ENCODE measurements at places on chromosomes 1 and 21. TPM values are rescaled to one million over a fixed set of nuclear protein-coding genes. Genes with fewer than 3 reads are reported as not detected.

The IFI44 gene
- total RNA-seq = 9.0 TPM

The LEPROT gene
- total RNA-seq = 33.5 TPM

The TEDDM1 gene
- total RNA-seq = not detected

The AMY1C gene
- total RNA-seq = not detected

The DIRAS3 gene
- not detected for total RNA-seq

The WDR64 gene
- 0.70 TPM for total RNA-seq

The HLX gene
- total RNA-seq = 6.6 TPM

The REN gene
- total RNA-seq = 0.05 TPM

The FLVCR1 gene
- total RNA-seq = 3.8 TPM

The KRTAP10-10 gene
- total RNA-seq = not detected

The LCE1F gene
- total RNA-seq = not detected

The TAS1R1 gene
- not detected for total RNA-seq

The MATN1 gene
- not detected for total RNA-seq

The DFFB gene
- total RNA-seq = 6.1 TPM

The SAMD11 gene
- 1.3 TPM for total RNA-seq

The KIF14 gene
- 8.8 TPM for total RNA-seq

The WNT9A gene
- 0.08 TPM for total RNA-seq

The OR10J1 gene
- not detected for total RNA-seq

The CD53 gene
- total RNA-seq = 25.1 TPM

The RCSD1 gene
- 8.3 TPM for total RNA-seq

The KIF21B gene
- total RNA-seq = 1.6 TPM

The S100A3 gene
- not detected for total RNA-seq

The OLIG2 gene
- total RNA-seq = not detected

The PLA2G4A gene
- total RNA-seq = 2.5 TPM

The SPRR4 gene
- total RNA-seq = not detected

The HRNR gene
- total RNA-seq = not detected

The SSR2 gene
- 264 TPM for total RNA-seq

The FAM72B gene
- 10.0 TPM for total RNA-seq

The CDK11A gene
- total RNA-seq = 13.8 TPM

The SFN gene
- total RNA-seq = not detected

The ZFP69B gene
- total RNA-seq = 0.79 TPM

The CLCA4 gene
- not detected for total RNA-seq

The WNT2B gene
- 0.42 TPM for total RNA-seq

The EDARADD gene
- total RNA-seq = 0.37 TPM

The TMEM125 gene
- 0.61 TPM for total RNA-seq

The OR2L3 gene
- total RNA-seq = 0.05 TPM

The SPRR2A gene
- total RNA-seq = not detected

The OR2L13 gene
- not detected for total RNA-seq

The LCE2C gene
- total RNA-seq = not detected

The CNTN2 gene
- 0.05 TPM for total RNA-seq

The SCMH1 gene
- total RNA-seq = 9.6 TPM

The CFH gene
- 1,479 TPM for total RNA-seq

The HCRTR1 gene
- not detected for total RNA-seq

The AMY2B gene
- total RNA-seq = 16.7 TPM

The GNAT2 gene
- 0.09 TPM for total RNA-seq

The PLA2G5 gene
- not detected for total RNA-seq

The SZT2 gene
- 31.0 TPM for total RNA-seq

The RSPH1 gene
- total RNA-seq = 0.17 TPM

The FMO5 gene
- 75.5 TPM for total RNA-seq

The AKNAD1 gene
- total RNA-seq = not detected

The CLCNKB gene
- not detected for total RNA-seq

The OR2T12 gene
- total RNA-seq = not detected

The BOLA1 gene
- total RNA-seq = 10.2 TPM
